Urinary bladder (tissue), 4 donors: ENCODE measurements at places on chromosomes 2 and 18. TPM values are rescaled to one million over a fixed set of nuclear protein-coding genes. Genes with fewer than 3 reads are reported as not detected.

The IER3IP1 gene
- 31.4 TPM for total RNA-seq

The AGAP1 gene
- 24.7 TPM for total RNA-seq

The ICOS gene
- total RNA-seq: 0.21 TPM

The ABCB11 gene
- total RNA-seq: 0.11 TPM

The UBXN4 gene
- 107 TPM for total RNA-seq

The INPP5D gene
- total RNA-seq: 13.5 TPM

DNA sequence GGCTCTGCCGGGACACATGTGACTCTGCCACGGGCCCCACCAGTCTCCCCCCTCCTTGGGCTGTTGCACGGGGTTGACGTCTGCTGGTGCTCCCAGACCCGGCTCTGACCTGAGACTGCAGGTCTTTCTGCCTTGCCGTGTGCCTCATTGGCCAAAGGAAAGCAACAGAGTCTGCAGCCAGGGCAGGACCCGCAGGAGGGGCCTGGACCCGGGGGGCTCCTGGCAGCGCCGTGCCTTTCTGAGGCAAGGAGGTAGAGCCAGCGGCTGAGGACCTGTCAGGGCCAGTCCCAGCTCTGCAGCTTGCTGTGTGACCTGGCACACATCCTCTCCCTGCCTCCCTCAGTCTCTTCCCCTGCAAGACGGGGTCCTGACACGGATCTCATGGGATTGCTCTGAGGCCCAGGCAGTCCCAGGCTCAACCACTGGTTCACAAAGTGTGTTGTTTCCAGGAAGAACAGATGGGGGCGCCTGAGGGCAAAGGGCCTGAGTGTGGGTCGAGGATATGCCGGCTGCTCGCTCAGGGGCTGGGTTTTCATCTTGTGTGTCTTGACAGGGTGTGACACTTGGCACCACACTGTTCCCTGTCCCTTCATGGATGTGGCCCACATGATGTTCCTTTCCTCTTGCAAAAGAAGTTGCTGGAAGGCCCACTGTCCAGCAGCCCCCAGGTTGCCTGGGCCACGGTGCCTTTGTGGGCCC, 9.0 kb downstream of the CAPN10 start:
- DNase-seq: no peak

- DNase-seq: no peak
Measured at GRCh38 chr2:98793897-98794830, 63.2 kb upstream of the MGAT4A start.

GRCh38 chr2:109663721-109664120, 49.6 kb downstream of the SOWAHC start:
- peak; percentile 48 for DNase-seq

DNA sequence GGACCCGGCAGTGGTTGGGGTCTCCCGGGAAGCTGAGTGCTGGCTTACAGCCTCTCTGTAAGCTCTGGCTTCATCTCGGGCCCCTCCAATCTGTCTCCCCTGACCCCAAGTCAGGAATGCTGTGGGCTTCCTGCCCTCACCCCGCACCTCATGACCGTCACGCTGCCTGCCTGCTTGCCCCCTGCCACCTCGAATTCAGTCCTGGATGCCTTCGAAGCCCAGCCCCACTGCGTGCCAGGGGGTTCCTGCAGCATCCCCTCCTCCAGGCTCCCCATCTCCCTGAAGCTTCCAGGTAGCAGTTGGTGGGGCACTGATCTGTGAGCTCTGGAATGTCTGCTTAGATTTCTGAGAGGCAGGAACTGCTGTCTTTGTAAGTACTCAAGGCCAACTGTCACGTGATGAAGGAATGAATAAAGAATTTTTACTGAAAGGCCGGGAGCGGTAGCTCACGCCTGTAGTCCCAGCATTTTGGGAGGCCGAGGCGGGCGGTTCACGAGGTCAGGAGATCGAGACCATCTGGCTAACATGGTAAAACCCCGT, 6.5 kb downstream of the CLHC1 start:
- DNase-seq: no peak

- DNase-seq: no peak
Measured at GRCh38 chr2:189157456-189157855, 22.1 kb downstream of the COL5A2 start.

DNA sequence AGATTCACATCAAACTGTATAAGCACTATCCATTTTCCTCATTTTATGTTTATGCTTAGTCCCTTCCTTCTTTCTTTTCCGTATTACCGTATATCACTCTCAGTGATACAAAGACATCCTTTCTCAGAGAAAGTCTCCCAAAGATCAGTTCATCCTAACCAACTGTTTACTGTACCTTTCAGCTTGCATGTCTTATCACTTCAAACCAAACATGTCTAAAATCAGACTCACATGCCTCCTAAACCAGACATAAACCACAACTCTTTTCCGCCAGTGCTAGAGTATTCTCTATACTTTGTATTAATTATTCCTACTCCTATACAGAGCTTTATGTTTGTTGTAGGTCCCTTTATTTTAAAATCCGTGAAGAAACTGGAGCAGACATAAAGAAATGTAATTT, 41.5 kb downstream of the KCMF1 start:
- no peak for DNase-seq

- peak; percentile 57 for DNase-seq
Measured at GRCh38 chr2:190576573-190576972, 42.1 kb upstream of the NEMP2 start.

DNA sequence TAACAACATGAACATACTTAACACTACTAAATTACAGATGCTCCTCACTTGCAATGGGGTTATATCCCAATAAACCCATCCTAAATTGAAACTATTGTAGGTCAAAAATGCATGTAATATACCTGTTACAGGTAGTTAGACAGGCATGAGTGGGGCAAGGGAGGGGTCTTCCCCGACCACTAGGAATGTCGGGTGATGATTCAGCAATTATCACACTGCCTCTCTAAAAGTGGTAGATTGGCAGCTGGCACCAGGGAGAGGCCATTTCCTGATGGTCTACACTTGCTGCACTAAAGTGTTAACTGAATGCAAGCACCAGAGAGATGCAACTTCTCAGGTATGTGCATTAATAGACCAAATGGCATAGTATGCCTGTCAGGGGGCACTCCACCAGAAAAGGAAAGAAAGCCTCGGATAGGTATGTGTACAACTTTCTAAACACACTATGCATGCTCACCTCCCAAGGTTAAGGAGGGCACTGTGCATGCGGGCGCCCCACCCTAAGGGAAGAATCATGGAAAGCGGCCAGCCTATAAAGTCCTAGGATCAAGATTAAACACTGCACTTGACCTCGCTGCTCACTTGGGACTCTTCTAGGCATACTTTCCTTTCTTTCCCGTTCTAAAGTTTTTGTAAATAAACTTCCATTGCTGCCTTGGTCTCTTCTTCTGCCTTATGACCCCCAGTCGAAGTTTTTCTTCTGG, 35.6 kb downstream of the PIGN start:
- no peak for DNase-seq

- DNase-seq: no peak
Measured at GRCh38 chr18:75438891-75439290, 11.4 kb upstream of the SMIM21 start.

DNA sequence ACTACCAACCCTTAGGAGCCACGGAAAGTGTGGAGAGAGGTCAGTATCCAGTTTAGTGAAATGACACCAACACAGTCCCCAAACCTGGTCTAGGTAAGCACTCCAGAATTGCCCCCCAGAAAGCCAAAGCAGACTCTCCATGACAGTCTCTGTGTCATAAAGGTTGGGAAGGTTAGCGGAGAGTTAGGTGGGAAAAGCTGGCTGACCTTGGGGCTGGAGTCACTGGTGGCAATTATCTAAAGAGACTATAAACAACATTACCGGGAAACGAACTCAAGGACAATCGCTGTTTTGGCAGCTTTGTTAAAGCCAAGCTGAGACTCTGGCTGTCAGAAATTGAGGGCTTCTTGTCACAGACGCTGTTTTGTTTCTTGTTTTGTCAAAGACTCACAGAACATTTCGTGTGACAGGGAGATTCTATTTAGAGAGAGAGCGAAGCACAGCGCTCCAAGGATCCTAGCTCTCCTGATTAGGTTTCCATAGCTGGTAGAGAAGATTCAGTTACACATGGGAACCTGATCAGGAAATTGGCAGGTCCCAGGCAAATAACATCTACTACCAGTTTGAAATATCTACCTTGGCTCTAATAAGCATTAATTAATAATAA, 111.3 kb downstream of the LNPK start:
- no peak for DNase-seq

- DNase-seq: no peak
Measured at GRCh38 chr2:152542337-152542994, 174.8 kb downstream of the PRPF40A start.

DNA sequence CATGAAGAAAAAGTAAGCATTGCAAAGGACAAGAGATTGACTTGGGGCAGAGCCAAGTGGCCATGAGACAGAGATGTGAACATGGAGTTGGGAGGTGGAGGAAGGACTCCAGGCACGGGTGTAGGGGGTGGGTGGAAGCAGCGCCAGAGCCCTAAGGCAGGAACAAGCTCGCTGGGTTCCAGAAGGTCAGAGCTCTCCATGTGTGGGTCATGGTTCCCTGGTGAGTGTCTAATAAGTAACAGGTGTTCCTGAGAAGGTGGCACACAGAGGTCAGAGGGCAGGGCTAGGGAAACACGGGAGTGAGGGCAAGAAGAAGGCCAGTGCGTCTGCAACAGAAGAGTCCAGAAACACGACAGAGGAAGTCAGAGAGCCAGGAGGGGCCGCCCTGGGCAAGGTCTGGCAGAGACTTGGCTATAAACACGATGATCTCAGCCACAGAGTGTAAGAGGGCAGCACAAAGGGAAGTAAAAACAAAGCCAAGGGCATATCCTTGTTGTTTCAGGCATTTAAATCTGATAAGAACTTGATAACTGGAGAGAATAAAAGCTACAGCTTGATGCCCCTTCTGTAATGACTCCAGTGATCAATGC, 260.8 kb downstream of the TGIF1 start:
- no peak for DNase-seq

GRCh38 chr2:158317642-158318041, 138.9 kb downstream of the CCDC148 start:
- no peak for DNase-seq
